ENCODE measurements at places on chromosomes 1 and 21.

GRCh38 chr1:55305735-55306134 lies 90.6 kb upstream of the USP24 start:
- no peak for DNase-seq

GRCh38 chr21:25687787-25688186 lies 46.9 kb downstream of the ATP5PF start:
- no peak for DNase-seq

- no peak for DNase-seq
These were observed 89.9 kb downstream of the IER5 start for GRCh38 chr1:181178241-181178879.

DNA sequence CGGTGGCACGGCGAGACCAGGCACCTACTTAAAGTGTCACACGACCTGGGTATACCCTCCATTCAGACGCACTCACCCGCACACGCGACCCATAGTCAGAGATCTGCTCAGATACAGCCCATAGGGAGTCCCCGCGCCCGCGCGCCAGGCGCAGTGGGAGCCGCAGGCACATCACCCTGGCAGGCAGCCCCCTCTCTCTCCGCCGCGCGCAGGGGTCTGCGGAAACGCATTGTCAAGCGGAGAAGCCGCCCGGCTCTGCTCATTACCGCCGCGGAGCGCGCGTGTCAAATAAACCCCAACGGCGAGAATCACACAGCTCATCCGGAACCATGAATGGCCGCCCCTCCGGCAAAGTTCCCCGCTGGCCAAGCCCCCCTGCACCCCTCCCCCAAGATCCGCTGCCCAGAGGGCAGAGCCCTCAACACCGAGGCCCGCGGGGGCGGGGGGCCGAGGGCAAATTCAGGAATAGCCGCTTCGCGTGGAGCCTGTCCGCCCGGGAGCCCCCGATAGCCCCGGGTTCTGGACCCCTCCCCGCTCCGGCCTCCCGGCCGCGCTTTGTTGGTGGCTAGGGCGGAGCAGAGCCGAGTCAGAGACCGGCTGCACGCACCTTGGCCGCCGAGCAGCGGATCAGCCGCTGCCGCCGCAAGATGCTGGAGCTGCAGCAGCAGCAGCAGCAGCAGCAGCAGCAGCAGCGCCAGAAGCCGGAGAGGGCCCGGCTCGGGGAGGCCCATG lies 522 bp downstream of the LRP8 start:
- peak; percentile 42 for DNase-seq

DNA sequence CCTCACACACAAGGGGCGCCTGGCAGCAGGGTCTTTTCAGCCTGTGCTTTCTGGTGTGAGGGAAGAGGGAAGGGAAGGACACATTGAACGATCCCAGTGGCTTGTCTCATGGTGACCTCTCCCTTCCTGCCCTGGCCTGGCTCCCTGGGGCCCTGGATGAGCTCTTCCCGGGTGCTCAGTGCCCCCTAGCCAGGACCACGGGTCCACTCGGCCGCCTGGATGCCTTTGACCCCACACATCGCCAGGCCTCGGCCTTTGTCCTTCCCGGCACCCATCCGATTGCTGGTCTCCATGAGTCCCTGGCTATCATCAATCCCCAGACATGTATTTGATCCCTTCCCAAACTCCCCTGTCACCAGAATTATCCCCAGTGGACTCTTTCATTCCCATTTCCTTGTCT lies 6.0 kb upstream of the TFF3 start:
- DNase-seq, result no peak

DNA sequence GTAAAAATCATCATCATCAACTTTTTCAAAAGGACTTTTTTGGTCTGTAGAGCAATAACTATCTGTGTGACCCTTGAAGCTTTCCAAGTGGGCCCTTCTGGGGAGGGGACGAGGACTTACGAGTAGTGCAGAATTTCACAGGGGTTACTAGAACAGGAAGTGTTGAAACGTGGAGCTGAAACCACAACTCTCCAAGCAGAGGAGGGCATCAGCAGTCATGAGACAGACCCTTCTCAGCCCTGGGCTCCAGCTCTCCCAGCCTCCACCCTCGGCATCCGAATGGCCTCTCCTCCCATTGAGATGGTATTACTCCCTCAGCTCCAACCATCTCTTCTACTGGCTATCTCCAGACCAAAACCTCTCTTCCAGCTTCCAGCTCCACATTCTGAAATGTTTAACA lies 3.6 kb downstream of the FAM89A start:
- DNase-seq, result no peak

DNA sequence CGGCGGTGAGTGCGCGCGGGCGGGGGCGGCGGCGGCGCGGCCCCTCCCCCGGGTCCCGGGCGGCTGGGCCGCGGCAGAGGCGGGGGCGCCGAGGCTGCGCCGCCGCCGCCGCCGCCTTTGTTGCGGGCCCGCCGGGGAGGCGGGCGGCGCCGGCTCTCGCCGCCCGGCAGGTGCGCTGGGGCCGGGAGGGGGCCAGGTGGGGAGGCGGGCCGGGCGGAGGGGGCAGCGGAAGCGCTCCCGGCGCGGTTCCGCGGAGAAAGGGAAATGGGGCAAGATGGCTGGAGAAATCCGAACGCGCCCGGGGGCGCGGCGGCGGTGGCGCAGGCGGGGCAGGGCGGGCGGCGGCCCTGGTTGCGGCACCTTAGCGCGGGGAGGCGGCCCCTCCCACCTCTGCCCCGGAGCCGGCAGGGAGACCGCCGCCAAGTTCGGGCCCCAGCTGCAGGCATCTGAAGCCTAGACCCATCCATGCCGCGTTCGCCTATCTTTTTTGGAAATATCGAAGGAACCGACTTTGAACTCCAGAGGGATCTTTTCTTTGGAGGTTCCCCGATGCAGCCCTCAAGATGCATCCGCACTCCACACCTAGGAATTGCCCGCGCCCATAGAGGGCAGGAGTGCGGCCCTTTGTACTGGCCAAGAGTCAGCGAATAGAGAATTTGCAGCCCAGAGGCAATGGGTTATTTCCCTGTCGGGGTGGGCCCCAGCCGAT lies 479 bp downstream of the POGK start:
- peak; percentile 50 for DNase-seq

DNA sequence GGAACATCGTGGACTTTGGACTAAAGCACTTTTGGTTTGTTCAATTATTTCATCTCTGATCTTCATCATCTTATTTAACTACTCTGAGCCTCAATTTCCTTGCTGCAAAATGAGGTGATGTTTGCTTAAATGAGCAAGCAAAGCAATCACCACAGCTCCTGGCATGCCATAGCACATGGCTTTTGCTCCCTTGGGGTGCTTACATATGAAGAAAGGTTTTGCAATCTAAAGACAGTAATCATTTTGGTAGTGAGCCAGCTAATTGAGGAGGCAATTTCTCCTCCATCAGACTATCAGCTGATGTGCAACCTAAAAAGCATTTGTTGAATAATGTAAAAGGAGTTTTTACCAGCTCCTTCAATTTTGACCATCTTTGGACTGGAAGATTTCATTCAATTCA lies 68.8 kb upstream of the KCNJ15 start:
- no peak for DNase-seq

- no peak for DNase-seq
These were observed 295.4 kb downstream of the AGBL4 start for GRCh38 chr1:49728377-49728776.

DNA sequence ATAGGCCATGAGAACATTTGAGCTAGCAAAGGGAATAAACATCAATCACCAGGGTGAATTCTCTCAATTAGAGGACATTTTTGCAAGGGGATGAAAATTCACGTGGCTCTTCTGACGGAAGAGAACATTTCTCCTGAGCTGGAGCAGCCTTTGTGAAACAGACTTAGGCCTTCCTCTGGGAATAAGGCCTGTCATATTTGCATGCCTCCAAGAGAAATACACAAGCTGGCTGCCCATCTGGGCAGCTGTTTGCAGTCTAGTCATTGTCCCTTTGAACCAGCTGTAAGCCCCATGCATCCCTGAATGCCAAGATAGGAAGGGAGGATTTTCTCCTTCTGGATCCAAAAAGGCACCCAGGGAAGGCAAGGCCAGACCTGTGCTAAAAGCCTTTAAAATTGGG lies 5.5 kb downstream of the LEMD1 start:
- no peak for DNase-seq

DNA sequence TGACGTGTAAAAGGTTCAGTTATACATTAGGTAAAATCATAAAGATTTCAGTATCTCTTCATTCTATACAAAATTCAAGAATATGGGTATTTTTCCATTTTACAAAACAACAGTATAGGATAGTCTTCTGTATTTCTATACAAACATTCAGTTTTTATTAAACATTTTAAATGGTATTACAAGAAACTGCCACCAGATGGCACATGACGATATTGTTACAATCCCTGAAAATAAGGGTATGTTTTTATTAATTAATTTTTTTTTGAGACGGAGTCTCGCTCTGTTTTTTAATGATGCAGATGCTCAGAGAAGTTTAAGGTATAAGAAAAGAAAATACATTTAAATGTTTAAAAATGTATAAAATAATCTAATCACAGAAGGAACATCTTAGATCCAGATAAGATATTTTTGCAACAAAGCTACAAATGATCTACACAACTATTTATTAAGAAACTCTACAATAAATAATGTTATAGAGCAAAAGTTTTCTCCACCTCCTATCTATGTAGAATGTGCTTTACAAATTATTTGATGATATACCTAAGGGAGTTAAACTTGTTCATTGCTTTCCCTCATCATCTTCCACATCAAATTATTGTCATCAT lies 23.5 kb upstream of the RSBN1 start:
- no peak for DNase-seq

DNA sequence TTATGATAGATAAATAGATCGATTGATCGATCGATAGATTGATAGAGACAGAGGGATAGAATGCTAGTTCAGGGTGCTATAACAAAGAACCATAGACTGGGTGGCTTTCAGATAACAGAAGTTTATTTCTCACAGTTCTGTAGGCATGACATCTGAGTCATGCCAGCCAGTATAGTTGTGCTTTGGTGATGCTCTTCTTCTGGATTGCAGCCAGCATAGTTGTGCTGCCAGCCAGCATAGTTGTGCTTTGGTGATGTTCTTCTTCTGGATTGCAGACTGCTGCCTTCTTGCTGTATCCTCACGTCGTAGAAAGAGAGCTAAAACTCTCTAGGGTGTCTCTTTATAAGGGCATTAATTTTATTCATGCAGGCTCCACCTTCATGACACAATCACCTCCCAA lies 860.8 kb downstream of the BRINP3 start:
- no peak for DNase-seq

- DNase-seq, result no peak
These were observed 142.0 kb upstream of the KCTD3 start for GRCh38 chr1:215425138-215425537.

DNA sequence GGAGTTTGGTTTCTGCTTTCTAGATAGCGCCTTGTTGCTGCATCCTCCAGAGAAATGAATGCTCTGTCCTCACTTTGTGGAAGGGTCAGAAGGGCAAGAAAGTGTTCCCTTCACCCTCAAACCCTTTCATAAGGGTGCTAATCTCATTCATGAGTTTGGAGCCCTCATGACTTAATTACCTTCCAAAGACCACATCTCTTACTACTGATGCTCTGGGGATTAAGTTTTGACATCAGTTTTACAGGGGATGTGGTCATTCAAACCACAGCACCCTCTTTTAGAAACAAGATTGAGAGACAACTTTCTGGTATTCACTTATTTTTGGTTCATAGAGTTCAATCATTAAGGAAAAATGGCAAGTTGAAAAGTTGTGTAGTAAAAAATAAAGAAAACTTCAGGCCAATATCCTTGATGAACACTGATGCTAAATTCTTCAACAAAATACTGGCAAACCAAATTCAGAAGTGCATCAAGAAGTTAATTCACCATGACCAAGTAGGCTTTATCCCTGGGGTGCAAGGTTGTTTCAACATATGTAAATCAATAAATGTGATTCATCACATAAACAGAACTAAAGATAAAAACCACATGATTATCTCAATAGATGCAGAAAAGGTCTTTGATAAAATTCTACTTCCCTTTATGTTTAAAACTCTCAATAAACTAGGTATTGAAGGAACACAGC lies 442.1 kb downstream of the PTBP2 start:
- no peak for DNase-seq
